Upper lobe of right lung (tissue), 1 donor: ENCODE measurements at places on chromosomes 2 and 18.

DNA sequence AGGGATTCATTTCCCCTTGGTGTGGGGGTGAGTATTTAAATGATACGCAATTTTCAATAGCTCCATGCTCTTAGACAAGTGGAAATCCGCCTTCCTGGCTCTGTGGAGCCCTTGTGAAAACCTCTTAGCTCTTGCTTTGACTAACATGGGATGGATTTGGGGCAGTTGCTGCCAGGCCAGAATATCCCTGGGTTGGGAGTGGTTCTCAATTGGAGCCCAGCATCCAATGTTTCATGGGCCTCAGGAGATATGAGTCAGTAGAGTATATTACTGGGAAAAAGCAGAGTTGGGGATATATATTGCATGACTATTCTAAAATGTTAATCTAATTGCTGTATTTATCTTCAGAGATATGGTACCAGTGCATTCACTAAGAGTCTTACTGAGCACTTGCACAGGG, 104.4 kb upstream of the IL1R2 start:
- DNase-seq, result no peak

GRCh38 chr2:241228081-241228859, 39.8 kb downstream of the ANO7 start:
- DNase-seq, result no peak

GRCh38 chr2:188765522-188766470, 208.4 kb upstream of the COL3A1 start:
- DNase-seq, result no peak

GRCh38 chr2:202121532-202122162, 48.6 kb downstream of the KIAA2012 start:
- no peak for DNase-seq

DNA sequence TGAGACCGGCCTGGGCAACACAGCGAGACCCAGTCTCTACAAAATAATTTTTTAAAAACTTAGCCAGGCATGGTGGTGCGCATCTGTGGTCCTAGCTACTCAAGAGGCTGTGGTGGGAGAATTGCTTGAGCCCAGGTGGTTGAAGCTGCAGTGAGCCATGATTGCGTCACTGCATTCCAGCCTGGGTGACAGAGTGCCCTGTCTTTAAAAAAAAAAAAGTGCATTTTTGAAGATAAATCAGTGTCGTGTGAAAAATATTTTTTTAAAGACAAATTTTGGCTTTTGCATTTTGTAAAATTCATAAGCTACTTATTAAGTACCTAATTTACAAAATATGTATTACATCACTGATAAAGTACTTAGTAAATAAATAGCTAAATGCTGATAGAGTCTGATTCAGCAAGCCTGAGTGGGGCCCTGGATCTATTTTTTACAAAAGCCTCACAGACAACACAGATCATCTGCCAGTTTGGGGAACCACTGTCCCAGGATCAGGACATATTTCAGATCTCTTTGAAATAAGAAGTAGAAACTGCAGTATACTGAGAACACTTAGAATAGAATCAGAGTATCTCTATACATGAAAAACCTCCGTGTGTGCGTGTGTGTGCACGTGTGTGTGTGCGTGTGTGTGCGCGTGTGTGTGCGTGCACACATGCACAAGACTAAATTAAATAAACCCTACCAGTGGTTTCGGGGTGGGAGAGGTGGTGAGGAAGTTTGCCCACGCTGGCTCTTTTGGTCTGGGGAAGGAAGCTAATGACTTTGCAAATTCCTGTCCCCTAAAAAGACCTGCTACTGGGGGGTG, 61.6 kb downstream of the AAK1 start:
- DNase-seq, result no peak

GRCh38 chr2:213317929-213318328, 33.7 kb downstream of the SPAG16 start:
- DNase-seq, result no peak

GRCh38 chr2:227890495-227891079, 19.2 kb downstream of the DAW1 start:
- no peak for DNase-seq

- no peak for DNase-seq
Observed at GRCh38 chr2:133078667-133079411, 408.8 kb upstream of the LYPD1 start.
